ENCODE measurements at places on chromosomes 4 and X.

- no peak overlapping the region for H3K27ac ChIP-seq
- no peaks in the 10 kb centered on the region for H3K27me3 ChIP-seq
- no peaks in the 10 kb centered on the region for H3K36me3 ChIP-seq
- H3K4me1 ChIP-seq = peaks cover 6% of the 10 kb centered on the region
- no peak overlapping the region for H3K4me3 ChIP-seq
- no peak for DNase-seq
These were observed 157.7 kb upstream of the RASGEF1B start for GRCh38 chr4:81629366-81629765.

DNA sequence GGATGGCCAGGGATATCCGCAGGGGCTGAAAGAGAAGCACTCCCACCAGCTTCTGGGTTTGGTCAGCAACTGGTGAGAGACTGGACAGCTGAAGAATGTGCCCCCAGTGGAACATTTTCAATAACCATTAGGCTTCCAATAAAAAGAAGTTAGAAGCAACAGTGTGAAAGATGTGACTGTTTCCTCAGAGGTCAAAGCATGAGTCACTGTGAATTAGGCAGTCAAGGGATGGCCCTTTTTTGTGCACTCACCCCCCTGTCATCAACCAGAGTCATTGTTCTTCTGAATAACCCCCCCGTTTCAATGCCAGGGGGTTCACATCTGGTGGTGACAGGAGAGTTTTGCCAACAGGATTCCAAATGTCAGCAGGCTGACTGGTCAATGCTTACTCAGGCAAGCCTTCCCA is 74.6 kb upstream of the SH3RF1 start:
- DNase-seq = no peak
- H3K27me3 ChIP-seq = no peaks in the 10 kb centered on the region
- H3K36me3 ChIP-seq = no peaks in the 10 kb centered on the region
- no peaks in the 10 kb centered on the region for H3K4me1 ChIP-seq
- H3K27ac ChIP-seq = no peak overlapping the region
- H3K4me3 ChIP-seq = no peak overlapping the region

- H3K4me1 ChIP-seq = peaks cover 29% of the 10 kb centered on the region
- H3K36me3 ChIP-seq = no peaks in the 10 kb centered on the region
- H3K4me3 ChIP-seq = no peak overlapping the region
- no peaks in the 10 kb centered on the region for H3K27me3 ChIP-seq
- DNase-seq = no peak
These were observed 42.9 kb downstream of the AFF1 start for GRCh38 chr4:86977621-86978184.

DNA sequence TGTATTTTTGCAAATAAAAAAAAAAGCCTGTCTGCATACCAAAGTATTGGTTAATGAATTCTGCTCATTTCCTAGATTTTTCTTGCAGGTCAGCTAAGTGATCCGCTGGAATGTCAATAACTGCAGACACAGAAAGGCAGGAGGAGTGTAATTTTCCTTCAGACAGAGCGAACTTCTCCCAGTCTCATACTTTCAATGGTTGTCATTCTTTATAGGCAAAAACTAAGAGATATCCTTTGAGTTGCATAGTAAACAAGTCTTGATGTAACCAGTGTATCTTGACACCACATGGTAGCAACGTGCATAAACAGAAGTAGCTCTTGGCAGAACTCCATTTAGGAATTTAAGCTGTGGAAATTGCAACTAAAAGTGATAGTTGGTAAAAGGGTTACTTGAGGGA is 8.2 kb downstream of the CAPN6 start:
- DNase-seq = no peak
- H3K36me3 ChIP-seq = no peaks in the 10 kb centered on the region
- H3K4me1 ChIP-seq = no peaks in the 10 kb centered on the region
- H3K4me3 ChIP-seq = no peak overlapping the region
- no peaks in the 10 kb centered on the region for H3K27me3 ChIP-seq

DNA sequence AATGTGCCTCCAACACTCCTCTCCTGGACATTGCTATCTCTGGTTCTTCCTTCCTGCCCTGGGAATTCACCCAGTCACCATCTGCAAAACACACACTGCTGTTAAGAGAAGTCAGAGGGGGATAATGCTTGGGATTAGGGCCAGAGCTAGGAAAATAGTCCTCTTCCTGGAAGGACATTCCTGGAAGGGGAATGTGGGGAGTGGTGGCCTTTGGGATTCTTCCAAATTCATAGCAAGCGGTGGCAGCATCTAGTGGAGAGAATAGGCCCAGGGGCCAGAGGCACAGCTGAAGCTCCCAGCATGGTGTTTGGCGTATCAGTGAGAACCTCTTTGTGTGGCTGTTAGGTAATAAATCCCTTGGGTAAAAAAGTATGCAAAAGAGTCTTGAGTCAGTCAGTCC is 34.3 kb downstream of the SHROOM4 start:
- no peaks in the 10 kb centered on the region for H3K36me3 ChIP-seq
- H3K4me3 ChIP-seq = no peak overlapping the region
- no peak overlapping the region for H3K27ac ChIP-seq
- no peak for DNase-seq
- no peaks in the 10 kb centered on the region for H3K4me1 ChIP-seq

- H3K36me3 ChIP-seq = no peaks in the 10 kb centered on the region
- H3K27ac ChIP-seq = no peak overlapping the region
- no peak for DNase-seq
These were observed 2.2 kb upstream of the RTL8B start for GRCh38 chrX:135024526-135024925.

GRCh38 chrX:112012360-112012759 is 70.2 kb downstream of the TRPC5 start:
- DNase-seq = no peak
- H3K4me3 ChIP-seq = no peak overlapping the region
- no peaks in the 10 kb centered on the region for H3K4me1 ChIP-seq

GRCh38 chr4:87103691-87104187 is 116.7 kb downstream of the KLHL8 start:
- peaks cover 44% of the 10 kb centered on the region for H3K4me1 ChIP-seq
- H3K36me3 ChIP-seq = peaks cover 11% of the 10 kb centered on the region
- H3K4me3 ChIP-seq = no peak overlapping the region

- H3K36me3 ChIP-seq = no peaks in the 10 kb centered on the region
- H3K27ac ChIP-seq = no peak overlapping the region
- peaks cover 17% of the 10 kb centered on the region for H3K4me1 ChIP-seq
- no peak overlapping the region for H3K4me3 ChIP-seq
These were observed 13.8 kb upstream of the MAN2B2 start for GRCh38 chr4:6561173-6561516.

- no peaks in the 10 kb centered on the region for H3K27me3 ChIP-seq
- H3K4me1 ChIP-seq = no peaks in the 10 kb centered on the region
- no peak for DNase-seq
These were observed 17.4 kb downstream of the BBS12 start for GRCh38 chr4:122749704-122750454.

Measured in vagina (tissue), 2 donors.